ENCODE measurements at places on chromosomes 12 and 14.

GRCh38 chr12:124786061-124786964 is 77.4 kb downstream of the SCARB1 start:
- no peak for DNase-seq

DNA sequence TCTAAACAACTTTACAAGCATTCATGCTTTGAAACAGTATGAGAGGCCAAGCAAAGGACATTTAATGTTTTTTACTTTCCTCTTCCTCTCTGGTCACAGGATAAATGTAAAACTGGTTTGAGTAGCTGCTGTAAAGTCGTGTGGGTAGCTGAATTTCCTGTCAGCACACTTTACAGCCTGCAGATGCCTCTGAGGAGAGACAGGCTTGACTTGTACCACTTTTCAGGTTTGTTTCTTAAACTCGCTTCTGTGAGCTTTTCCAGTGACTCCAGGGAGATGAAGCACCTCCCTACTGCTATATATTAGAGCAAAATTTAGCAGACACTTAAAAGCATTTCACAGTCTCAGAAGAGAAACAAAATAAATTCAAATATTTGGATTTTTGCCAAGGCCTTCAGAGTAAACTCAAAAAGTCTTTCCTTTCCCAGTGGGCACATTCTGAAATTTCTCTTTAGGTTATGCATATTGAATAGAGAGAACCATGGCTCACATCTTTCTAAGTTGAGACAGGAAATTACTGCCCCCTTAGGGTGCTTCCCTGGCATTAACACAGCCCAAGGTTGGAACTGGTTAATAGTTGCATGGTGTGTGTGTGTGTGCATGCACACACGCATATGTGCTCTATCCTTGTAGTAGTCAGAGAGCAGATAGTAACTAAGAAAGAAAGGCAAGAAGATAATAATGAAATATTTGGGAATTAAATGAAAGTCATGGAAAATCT is 557.3 kb upstream of the MIS18BP1 start:
- DNase-seq, result no peak

DNA sequence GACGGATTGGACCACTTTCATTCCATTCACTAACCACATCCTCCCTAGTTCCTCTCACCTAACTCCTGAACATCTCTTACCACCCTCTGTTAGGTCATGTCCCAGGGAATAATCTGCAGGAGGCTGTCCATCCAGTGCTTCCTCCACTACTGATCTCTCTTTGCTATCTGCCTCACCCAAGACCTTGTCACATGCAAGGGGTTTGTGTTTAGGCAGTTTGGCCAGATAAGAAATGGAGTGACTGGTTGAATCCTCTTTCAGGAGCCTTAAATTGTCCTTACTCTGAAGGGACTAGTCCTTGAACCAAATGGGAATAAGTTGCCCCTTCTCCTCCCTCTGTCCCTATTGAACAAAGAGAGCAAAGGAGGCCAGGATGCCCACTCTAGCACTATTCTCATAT is 249.2 kb upstream of the BTG1 start:
- no peak for DNase-seq

DNA sequence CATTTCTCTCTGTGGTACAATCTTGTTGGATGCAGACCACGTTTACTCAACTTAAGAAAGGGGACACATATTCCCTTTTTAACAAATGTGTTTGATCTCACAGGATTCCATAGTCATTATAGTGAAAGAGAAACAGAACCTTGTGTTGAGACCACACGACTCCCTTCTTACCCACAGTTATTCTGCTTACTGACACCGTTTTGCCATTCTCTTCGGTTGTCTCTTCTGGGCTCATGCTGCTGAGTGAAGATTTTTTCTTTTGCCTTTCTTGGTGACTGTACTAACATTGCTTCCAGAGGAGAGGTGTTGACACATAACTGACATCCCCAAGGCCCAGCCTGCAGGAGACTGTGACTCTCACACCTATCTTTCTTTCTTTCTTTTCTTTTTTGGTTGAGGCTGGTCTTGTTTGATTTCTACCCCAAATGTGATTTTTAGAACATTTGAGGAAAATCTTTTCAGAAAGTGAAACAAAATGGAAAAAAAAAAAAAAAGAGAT is 61.2 kb upstream of the OTOGL start:
- DNase-seq, result no peak
